ENCODE measurements at places on chromosomes 4 and X.

DNA sequence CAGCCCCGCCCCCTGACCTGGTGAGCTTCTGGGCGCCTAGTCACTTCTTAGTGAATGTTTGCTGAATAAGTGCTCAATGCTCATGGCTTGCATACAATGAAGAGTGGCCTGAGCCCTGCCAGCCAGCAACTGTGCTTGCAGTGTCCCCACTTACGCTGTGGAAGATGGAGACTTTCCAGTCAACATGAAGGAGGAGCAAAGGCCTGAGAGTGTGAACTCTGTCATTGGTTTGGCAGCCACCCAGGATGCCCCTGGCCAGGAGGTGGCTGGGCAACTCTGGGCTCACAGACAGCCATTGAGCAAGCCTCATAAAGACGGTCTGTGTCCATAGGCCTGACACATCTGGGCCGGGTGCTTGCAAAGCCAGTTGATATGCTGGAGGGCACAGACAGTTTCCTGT is 72.1 kb upstream of the MAMLD1 start:
- DNase-seq: no peak

GRCh38 chr4:105458001-105458400 is 15.9 kb downstream of the PPA2 start:
- no peak for DNase-seq

DNA sequence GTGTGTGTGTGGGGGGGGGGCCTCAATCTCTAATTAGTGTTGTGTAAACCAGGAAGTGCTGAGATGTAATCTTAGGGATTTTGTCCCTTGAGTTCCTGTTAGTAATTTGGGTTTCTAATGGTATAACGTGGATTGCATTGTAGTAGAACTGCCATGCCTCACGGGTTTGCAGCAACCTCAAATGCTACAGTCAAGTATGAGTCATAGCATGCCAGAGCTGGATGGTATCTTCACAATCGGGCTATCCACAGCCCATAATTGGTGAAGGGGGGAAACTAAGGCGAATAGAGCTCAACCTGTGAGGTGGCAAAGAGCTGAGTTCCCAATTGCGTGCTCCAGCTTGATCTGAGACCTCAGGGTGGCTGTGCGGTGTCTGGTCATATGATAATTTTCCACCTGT is 2.2 kb upstream of the FMR1NB start:
- DNase-seq: no peak

DNA sequence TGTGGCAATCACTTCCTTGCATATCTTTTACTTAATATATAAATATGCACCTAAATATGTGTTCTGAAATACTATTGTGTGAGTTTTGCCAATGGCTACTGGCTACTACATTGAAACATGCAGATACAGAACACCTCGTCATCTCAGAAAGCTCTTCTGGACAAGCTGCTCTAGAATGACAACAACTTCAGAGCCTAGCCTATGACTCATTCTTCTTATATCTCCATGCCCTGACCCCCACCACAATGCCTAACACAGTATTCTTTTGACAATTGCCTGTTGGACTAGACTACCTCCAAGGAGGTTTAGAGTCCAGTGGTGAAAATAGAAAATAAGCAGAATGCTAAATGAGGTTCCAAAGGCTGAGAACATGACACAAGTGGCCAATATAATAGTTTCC is 17.6 kb upstream of the DMP1 start:
- DNase-seq: no peak

GRCh38 chrX:31420711-31421151 is 348.9 kb upstream of the FTHL17 start:
- DNase-seq: no peak

DNA sequence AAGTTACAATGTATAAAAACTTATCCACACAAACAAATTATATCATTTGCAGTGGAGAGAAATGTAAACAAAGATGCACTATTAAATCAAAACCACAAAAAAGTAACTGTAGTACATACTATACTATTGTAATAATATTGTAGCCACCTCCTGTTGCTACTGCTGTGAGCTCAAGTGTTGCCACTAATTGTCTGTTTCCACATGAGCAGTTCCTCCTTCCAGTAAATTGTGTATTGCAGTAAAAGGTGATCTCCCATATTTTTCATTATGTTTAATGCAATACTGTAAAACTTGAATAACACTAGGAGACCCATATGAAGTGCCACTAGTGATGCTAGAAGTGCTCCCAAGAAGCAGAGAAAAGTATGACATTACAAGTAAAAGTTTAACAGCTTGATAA is 11.7 kb downstream of the LIN54 start:
- no peak for DNase-seq

DNA sequence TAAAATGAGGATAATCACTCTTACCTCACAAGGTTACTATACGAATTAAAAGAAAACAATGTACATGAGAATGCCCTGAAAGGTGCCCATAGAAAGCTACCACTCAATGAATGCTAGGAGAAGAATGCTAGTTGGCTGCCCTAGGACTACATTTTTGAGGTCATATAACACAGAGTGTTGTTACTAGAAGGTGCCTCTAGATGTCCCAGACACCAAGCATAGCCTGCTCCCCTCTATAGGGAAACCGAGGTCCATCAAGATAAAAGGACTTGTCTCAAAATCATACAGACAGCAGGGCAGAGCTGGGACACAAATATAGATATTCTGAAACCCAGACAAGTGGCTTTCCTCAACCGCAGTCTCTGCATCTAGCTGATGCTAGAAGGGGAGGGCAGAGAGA is 147.0 kb upstream of the ARHGEF9 start:
- DNase-seq: no peak

- DNase-seq: no peak
These were observed 72.2 kb downstream of the MAML3 start for GRCh38 chr4:140081641-140082390.

- no peak for DNase-seq
These were observed 112.9 kb downstream of the KCNIP4 start for GRCh38 chr4:21835712-21836111.

GRCh38 chr4:76235407-76235806 is 16.1 kb upstream of the FAM47E start:
- no peak for DNase-seq

DNA sequence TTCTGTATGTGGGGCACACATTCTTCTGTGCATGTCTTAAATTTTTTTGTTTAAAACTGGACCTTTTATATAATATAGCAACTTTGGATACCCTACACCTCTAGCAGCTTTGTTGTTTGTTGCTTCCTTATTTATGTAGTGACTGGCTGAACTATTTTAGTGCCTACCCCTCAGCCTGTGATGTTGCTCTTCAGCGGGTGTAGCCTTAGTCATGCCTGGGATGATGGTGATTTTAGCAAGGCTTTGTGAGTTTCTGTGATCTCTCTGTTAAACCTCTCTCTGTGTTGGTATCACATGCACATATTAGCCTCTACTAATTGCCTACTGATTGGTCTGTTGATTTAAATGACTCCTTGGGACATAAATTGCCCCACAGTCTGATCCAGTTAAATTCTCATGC is 22.8 kb downstream of the USP9X start:
- DNase-seq: no peak

- no peak for DNase-seq
These were observed 100.4 kb downstream of the MMRN1 start for GRCh38 chr4:89995006-89995405.

GRCh38 chrX:10620121-10620699 is at the start of gene MID1:
TSS of gene MID1 (minus strand) at chrX:10620585. CDS start at chrX:10567547, 53,038 bp downstream.
- no peak for DNase-seq

- no peak for DNase-seq
These were observed 156.9 kb downstream of the CBR4 start for GRCh38 chr4:168852933-168853713.

DNA sequence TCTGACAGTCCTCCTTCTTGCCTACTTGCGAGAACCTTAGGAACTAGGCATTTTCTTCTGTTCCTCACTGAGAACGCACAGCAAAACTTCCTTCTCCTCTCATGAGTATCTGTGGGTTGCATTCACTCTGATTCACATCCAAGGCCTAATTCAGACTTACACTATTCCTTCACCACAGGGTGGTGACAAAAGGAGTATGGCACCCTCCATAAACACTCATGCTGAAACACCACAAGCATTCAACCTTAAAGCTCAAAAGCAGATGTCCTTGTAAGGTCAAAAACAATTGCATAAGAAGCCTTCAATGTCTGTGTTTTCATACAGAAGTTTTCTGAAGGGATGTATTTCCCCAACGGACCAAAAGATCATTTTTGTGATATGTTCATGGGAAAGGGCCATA is 147.3 kb downstream of the CORIN start:
- DNase-seq: no peak

- DNase-seq: no peak
These were observed 2.6 kb downstream of the PLP1 start for GRCh38 chrX:103779141-103779789.

DNA sequence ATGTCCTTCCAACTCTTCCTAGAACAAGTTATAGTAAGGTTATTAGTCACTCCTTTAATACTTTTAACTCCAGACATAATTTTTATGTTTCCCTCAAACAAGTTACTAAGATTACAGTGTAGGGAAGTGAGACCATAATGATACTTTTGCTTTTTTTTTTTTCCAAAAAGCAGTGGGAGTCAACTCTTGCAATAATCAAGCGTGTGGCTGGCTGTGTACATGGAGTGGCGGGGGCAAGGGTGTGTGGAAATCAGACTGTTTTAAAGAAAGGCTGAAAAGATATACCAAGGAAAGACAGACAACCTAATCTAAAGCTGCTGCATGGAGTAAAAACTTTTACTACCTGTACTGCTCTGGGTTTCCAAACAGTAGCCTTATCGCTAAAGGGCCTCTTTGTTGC is 4.1 kb downstream of the NOA1 start:
- DNase-seq: no peak

GRCh38 chr4:149202117-149202516 is 613.5 kb downstream of the IQCM start:
- DNase-seq: no peak

- DNase-seq: no peak
These were observed 433.0 kb downstream of the PCDH10 start for GRCh38 chr4:133581996-133582619.

GRCh38 chr4:120084327-120084726 is 17.7 kb upstream of the MAD2L1 start:
- DNase-seq: no peak

DNA sequence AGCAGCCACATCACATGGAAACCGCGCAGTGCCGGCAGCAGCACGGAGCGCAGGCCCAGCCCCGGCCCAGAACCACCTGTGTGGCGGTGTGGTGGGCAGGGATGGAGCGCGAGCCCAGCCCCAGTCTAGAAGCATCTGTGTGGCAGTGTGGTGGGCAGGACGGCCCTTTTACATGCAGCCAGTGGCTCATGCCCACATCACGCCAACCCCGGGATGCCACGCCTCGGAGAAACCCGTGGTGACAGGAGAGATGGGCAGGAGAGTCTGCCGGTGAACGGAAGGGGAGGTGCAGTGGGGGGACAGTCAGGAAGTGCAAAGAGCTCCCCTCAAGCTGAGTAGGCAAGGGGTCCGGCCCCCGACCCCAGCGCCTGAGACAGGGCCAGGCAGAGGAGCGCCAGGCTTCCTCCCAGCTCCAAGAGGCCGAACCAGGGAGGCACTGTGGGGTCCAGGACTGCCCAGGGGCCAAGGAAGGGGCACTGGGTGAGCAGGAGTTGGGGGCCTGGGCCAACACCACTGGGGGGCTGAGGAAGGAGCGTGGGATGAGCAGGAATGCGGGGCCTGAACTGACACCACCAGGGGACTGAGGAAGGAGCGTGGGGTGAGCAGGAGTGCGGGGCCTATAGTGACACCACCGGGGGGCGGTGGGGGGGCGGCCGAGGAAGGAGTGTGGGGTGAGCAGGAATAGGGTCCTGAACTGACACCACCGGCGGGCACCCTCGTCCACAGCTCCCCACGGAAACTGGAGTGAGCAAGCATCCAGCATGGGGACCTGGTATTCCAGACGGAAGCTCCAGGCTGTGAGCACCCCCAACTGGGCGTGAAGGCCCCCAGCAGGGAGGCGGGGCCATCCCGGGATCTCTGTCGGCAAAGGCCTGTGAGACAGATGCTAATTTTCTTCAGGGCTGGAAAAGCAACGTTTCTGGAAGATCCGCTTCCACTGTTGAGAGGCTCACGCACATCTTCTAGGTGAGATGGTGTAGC is 28.8 kb downstream of the GAK start:
- DNase-seq: no peak

GRCh38 chrX:51608126-51608525 is 10.6 kb downstream of the CENPVL3 start:
- no peak for DNase-seq

GRCh38 chr4:9602389-9602914 is 158.2 kb downstream of the DEFB131A start:
- no peak for DNase-seq

GRCh38 chr4:97653701-97654100 is 489.6 kb downstream of the STPG2 start:
- no peak for DNase-seq

DNA sequence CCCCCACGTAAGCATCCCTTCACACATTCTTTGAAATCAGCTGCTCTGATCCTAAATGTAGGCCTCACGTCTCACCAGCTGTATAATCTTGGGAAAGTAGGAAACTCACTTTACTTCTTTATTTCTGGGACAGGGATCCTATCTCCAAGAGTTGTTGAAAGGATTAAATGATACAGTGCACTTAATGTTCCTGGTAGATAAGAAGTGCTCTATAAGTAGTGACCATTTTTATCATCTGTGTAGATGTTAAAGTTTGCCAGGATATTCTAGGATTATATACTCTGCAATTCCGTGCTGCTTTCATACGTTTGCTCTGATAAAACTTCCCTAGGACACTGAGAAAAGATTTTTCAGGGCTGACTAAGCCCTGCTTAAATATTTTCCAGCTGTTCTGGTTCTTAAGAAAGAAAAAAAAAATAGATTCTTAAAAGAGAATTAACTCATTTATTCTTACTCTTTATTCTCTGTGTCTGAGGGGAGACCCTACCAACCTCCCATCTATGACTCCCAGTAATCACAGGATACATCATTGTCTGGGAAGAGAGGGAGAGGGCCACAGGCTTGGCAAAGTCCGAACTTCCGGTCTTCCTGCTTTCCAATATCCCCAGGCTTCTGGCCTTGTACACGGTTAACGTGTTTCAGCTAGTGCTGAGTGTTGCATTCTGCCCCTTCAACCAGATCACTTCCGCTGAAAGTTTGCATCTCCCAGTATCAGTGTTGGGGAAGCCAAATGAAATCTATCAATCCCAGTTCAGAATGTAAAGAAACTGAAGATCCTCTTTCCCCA is 269.2 kb downstream of the TRIML1 start:
- DNase-seq: no peak

DNA sequence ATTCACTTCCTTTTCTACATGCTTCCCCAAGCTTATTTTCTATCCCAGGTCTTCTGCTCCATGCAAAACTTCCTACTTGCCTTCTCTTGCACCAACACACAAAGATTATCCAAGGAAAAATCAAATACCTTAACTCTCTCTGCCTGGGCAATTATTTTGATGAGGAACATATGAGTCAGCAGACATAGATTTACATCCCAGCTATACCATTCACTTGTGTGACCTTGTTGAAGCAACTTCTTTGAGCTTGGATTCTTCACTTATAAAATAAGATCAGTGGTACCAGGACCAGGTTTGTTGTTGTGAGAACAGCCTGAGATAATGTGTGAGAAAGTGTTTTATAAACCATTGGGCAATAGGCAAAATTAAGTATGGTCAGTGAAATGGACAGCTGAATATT is 39.1 kb upstream of the TMEM192 start:
- DNase-seq: no peak

- DNase-seq: no peak
These were observed 30.6 kb downstream of the HOPX start for GRCh38 chr4:56650262-56651055.

GRCh38 chr4:8159537-8160232 is 1.1 kb upstream of the ABLIM2 start:
- no peak for DNase-seq

Measured in stimulated activated CD8-positive, alpha-beta memory T cell treated with anti-CD3 and anti-CD28 coated beads, Interleukin-2, amount 100 ng/mL, for 1 hour (primary cell).